ENCODE measurements at places on chromosomes 12 and 14. TPM values are rescaled to one million over a fixed set of nuclear protein-coding genes. Genes with fewer than 3 reads are reported as not detected.
A peak's percentile ranks its signal among the peaks of the same experiment; 100 is the strongest.

DNA sequence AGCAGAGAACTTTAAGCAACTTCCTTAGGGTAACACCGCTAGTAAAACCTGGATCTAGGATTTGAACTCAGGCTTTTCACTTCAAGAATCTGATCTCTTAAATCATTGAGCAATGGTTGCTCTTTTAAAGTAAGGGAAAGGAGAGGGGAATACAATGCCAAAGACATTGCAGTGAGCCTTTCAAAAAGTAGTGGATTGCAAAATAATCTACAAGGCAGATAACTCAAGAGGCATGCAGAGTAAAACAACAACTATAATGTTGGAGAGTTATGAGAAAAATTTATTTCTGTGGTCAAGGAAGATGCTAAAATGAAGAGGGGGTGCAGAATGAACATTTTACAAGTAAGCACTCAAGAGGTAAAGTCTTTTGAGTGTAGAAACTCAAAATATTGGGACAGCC is 432.6 kb downstream of the C12orf50 start:
- no peak for DNase-seq

GRCh38 chr12:42568952-42569915 is 20.3 kb downstream of the PRICKLE1 start:
- DNase-seq, result no peak

Gene SYNDIG1L
- not detected for total RNA-seq

DNA sequence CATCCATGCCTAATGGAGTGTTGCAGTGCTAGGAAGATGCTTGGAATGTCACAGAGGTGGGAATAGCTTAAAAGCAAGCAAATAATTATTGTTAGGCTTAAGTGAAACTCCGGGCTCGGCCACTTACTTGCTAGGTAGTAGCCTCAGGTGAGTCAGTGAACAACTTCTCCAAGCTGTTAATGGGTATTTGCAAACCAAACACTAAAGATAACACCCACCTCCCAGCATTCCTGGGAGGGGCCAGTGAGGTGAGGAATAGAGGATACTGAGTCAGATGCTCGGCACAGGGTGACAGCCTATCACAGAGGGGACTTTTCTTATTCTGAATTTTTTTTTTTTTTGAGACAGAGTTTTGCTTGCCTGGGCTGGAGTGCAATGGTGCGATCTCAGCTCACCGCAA is 151.2 kb upstream of the RFLNA start:
- DNase-seq, result no peak

- no peak for DNase-seq
These were observed 1044.5 kb upstream of the NOVA1 start for GRCh38 chr14:27642251-27642866.

DNA sequence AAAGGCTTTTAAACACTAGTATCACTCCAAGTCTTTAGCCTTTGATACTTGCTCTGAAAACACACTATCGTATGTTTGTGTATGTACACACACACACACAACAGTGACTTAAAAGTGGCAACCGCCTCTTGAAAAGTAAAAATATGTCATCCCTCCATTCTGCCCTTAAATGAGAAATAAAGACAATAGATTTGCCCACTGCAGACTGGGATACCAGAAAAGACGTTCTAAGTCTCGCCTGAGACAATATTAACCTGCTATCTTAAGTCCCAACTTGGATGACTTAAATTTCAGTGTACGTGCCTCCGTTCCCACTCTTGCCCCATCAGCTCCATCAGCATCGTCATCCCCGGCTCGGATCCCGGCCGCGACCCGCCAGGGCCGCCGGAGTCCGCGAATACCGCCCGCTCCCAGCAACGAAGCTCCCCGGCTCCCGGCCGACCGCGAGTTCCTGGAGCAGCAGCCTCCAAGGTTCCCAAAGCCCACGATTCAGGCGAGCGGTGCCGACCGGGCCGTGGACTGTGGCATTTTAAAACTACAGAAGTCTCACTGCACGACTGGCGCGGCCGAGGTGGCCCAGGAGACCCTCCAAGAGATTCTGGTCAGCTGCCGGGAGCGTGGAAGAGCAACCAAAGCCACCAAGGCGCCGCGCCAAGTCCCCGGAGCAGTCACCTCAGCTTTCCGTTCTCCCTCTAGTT is 2.8 kb upstream of the ARID2 start:
- DNase-seq, result peak; percentile 63

GRCh38 chr12:112422531-112422930 is 3.8 kb downstream of the PTPN11 start:
- DNase-seq, result no peak

DNA sequence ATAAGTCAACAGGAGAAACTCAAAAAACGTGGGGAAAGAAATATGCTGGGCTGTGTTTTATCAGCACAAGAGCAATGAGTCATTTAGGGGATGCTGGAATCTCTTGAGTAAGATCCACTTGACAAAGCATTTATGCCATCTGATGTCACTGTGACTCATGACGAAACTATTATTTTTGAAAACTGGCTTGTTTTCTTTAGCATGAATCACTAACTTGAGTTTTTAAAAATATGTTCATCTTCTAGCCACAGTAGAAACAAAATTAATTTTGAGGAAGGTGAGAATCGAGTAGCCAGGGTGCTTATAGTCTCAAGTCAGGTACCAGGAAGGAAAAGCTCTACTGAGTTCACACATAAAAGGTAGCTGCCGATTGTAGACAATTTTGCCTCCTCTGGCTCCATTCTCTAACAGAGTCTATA is 456.2 kb upstream of the MGAT4C start:
- DNase-seq, result no peak

Gene TCL1B
- not detected for total RNA-seq

- no peak for DNase-seq
These were observed 115.5 kb upstream of the G2E3 start for GRCh38 chr14:30443368-30444007.

DNA sequence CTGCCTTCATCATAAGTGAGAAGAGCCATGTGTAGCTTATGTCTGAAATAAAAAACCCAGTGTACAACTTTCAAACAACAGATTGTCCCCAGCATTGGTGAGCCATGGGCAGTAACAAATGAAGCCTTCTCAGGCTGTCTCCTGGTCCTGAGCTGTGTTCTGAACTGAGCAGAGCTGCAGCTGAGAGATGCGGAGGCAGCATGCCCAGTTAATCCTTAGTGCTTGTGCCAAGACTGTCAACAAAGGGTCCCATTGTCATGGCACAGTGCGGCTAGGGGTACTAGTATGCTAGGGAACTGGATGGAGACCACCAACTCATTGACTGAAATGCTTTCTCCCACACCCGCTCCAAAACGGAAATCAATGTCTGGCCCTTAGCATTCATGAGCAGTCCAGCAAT is 154.3 kb downstream of the RMST start:
- no peak for DNase-seq

- no peak for DNase-seq
These were observed 79.8 kb upstream of the C14orf132 start for GRCh38 chr14:95959317-95959716.

GRCh38 chr12:107393043-107393717 is 292.4 kb upstream of the PWP1 start:
- no peak for DNase-seq

GRCh38 chr12:125083072-125083471 is 17.8 kb downstream of the AACS start:
- DNase-seq, result no peak

GRCh38 chr12:54658306-54659264 is 10.4 kb upstream of the DCD start:
- DNase-seq, result no peak

DNA sequence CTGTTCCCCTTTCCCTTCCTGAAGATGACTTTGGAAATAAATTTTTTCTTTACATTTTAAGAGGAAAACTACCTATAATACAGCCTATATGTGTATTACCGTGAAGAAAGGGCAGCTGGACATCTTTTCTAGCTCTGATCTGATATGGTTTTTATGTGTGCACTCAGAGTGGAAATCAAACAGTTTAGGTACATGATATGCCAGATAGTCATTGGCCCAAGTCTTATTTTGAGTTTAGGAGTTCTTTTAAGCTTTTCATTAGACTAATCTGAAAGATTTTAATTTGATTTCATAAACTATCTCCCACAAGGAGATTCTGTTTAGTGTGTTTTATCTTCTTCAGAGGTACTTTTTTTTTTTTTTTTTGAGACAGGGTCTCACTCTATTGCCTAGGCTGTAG is 48.8 kb downstream of the KIAA0586 start:
- no peak for DNase-seq

- DNase-seq, result no peak
These were observed 384.9 kb downstream of the SOX5 start for GRCh38 chr12:23564451-23565152.

- DNase-seq, result no peak
These were observed 8.5 kb upstream of the ARMH4 start for GRCh38 chr14:58160561-58160960.

DNA sequence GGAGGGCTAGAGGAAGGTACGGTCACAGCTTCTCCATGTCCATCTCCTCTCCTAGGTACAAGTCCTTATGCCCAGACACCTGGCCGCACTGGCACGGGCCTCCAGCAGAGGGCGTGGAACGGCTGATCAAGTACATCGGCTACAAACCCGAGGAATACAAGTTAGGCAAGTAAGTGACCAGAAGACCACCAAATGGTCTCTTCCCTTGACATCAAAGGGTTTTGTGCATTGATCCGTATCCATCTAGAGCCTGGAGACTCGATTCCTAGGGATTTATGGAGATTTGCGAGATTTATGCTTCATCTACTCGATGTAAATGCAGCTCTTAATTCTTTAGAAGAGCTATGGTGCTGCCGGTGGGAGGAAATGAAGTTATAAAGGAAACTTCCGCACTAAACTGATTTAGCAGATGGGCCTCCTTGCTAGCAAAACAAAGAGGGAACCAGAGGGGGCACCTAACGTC is 44.2 kb downstream of the KCTD10 start:
- DNase-seq, result peak; percentile 77

DNA sequence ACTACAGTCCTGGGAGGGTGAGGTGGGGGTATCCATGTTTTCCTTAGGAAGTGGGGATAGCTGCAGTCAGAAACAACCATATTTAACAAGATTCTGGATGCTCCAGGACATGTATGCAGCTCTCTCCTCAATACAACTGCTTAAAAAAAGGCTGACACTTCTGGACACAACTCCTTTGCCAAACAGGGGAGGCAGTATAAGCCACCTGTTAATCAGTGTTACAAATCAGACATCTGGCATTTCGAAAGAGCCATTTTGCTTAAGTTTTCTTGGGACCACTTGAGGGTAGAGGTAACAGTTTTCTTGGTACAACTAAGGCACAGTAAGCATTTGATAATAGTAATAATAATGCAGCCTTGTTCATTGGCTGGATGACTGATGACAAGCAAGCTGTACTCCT is 47.1 kb downstream of the RPGRIP1 start:
- no peak for DNase-seq

Gene PLA2G1B
- not detected for total RNA-seq

GRCh38 chr12:42145197-42145549 is 499 bp upstream of the GXYLT1 start:
- DNase-seq, result no peak

DNA sequence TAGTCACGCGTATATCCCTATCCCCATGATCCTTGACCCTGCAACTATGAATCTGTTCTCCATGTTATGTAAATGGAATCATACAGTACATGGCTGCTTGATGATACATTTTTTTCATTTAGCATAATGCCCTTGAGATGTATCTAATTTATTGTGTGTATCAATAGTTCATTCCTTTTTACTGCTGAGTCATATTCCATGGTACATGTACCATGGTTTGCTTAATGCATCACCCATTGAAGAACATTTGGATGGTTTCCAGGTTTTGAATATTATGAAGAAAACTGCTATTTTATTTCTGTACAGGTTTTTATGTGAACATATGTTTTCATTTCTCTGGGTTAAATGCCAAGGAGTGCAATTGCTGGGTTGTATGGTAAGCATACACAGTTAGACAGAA is 4.0 kb upstream of the RNASE10 start:
- DNase-seq, result no peak

GRCh38 chr14:97071177-97071576 is 274.0 kb downstream of the VRK1 start:
- no peak for DNase-seq

- no peak for DNase-seq
These were observed 276.2 kb upstream of the ATP2B1 start for GRCh38 chr12:89984846-89985245.

GRCh38 chr12:71465796-71466195 is 26.2 kb downstream of the LGR5 start:
- DNase-seq, result no peak

Gene ACSM4
- total RNA-seq, result not detected

Gene LRTM2
- total RNA-seq, result not detected

DNA sequence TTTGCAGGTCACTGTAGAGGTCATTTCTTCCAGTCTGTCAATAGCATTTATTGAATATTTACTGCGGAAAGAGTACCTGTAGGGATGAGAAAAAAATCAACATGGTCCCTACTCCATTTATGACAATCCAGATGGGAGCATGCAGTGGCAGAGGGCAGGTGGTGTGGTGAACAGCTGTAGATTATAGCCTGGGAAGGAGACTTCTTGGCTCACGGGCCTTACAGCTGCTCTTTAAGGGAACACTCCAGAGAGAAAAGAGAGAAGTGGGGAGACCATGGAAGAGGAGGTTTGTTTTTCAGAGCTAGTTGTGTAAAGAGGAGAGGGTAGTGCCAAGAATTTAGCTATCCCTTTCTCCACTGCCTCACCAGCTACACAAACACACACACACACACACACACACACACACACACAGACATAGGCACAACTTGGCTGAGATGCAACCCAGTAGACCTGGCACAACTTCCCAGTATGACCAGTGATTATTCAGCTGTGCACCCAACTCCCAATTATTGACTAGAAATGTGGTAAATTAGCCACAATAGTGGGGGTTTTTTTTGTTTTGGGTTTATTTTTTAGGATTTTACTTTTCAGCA is 41.0 kb downstream of the GPHB5 start:
- no peak for DNase-seq

- no peak for DNase-seq
These were observed 455.3 kb downstream of the MDGA2 start for GRCh38 chr14:47220096-47220495.

- no peak for DNase-seq
These were observed at the start of gene SYCP3 for GRCh38 chr12:101738920-101739665. Gene SYCP3 (minus strand): TSS chr12:101739462. CDS start chr12:101737935, 1,527 bp downstream.
